Activated CD4-positive, alpha-beta memory T cell treated with anti-CD3 and anti-CD28 coated beads, Interleukin-2, amount 10 ng/mL, durations not matched to agents 7 days and 5 days (primary cell): ENCODE measurements at places on chromosomes 2 and 18. TPM values are rescaled to one million over a fixed set of nuclear protein-coding genes. Genes with fewer than 3 reads are reported as not detected.

Gene CACNB4
- total RNA-seq, result 0.30 TPM

Gene FBXO15
- 0.60 TPM for total RNA-seq

Gene SLC30A3
- total RNA-seq, result 0.45 TPM

Gene GALNT3
- 27.7 TPM for total RNA-seq

Gene CPLX4
- total RNA-seq, result not detected

- H3K27me3 ChIP-seq, result no peaks in the 10 kb centered on the region
- H3K27ac ChIP-seq, result no peak overlapping the region
- no peaks in the 10 kb centered on the region for H3K36me3 ChIP-seq
- DNase-seq, result peak; percentile 12
- H3K4me3 ChIP-seq, result no peak overlapping the region
These were observed 5.7 kb upstream of the GAL3ST2 start for GRCh38 chr2:241770936-241771285.

GRCh38 chr2:53210538-53210937, 557.1 kb upstream of the CHAC2 start:
- no peaks in the 10 kb centered on the region for H3K36me3 ChIP-seq
- DNase-seq, result no peak
- H3K4me3 ChIP-seq, result no peak overlapping the region
- no peaks in the 10 kb centered on the region for H3K27me3 ChIP-seq

DNA sequence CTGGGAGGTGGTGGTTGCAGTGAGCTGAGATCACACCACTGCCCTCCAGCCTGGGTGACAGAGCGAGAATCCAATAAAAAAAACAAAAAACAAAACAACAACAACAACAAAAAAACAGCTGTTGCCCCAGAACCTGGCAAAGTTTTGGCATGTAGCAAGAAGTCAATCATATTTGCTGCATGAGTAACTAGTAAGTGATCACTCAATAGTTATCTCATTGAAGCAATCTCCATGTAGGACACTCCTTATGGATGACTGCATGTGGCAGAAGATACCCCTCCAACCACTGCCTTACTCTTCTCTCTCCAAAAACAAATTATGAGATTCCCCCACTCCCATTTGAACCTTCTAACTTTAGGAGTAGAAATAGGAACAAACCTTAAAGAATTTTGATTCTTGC, 113.7 kb downstream of the TTC27 start:
- H3K27me3 ChIP-seq, result no peaks in the 10 kb centered on the region
- H3K4me3 ChIP-seq, result no peak overlapping the region
- DNase-seq, result no peak
- no peaks in the 10 kb centered on the region for H3K4me1 ChIP-seq
- H3K27ac ChIP-seq, result no peak overlapping the region

DNA sequence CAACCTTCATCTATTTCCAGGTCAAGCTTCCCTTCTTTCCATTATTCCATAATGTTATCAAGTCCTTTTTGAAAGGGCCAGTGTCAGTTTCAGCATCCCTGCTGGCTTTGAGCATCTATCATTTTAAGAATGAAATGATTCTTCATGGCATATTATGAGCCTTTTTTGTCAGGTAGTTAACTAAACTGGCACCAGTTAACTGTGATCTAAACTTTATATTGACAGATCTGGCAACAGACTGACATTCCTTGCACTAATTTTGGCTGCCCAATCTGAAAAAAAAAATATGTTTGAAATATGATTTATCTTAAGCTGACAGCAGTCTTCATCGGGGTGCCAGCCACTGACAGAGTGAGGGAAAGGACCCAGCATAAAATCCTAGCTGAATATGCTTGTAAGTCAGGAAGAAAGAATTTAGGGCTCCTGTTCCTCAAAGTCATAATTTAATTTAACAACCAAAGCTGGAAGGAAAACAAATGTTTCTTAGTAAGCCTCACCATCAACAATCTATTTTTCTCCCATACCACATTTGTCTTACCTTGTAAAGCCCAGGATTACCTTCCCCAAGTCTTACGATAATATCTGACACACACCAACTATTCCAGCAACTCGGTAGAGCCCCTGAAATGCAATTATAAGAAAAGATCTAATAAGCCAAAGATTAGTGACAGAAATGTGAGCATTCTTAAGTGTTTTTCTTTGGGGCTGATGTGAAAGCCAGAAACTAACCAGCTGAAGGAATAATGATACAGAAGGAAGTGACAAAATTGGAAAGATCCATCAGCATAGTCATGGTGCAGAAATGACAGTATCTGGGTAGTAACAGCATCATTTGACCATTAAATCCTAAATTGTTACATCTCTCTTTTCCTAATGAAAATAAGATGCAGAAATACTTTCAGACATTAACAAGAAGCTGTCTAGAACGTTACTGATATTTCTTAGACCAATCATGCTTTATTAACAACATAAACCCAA, 228.1 kb downstream of the RBM43 start:
- no peak overlapping the region for H3K4me3 ChIP-seq
- H3K36me3 ChIP-seq, result no peaks in the 10 kb centered on the region
- H3K27ac ChIP-seq, result no peak overlapping the region
- peaks cover 3% of the 10 kb centered on the region for H3K27me3 ChIP-seq

- H3K27me3 ChIP-seq, result no peaks in the 10 kb centered on the region
- no peak for DNase-seq
- H3K27ac ChIP-seq, result no peak overlapping the region
- no peaks in the 10 kb centered on the region for H3K36me3 ChIP-seq
These were observed 444.9 kb upstream of the MAP2 start for GRCh38 chr2:208978946-208979345.

DNA sequence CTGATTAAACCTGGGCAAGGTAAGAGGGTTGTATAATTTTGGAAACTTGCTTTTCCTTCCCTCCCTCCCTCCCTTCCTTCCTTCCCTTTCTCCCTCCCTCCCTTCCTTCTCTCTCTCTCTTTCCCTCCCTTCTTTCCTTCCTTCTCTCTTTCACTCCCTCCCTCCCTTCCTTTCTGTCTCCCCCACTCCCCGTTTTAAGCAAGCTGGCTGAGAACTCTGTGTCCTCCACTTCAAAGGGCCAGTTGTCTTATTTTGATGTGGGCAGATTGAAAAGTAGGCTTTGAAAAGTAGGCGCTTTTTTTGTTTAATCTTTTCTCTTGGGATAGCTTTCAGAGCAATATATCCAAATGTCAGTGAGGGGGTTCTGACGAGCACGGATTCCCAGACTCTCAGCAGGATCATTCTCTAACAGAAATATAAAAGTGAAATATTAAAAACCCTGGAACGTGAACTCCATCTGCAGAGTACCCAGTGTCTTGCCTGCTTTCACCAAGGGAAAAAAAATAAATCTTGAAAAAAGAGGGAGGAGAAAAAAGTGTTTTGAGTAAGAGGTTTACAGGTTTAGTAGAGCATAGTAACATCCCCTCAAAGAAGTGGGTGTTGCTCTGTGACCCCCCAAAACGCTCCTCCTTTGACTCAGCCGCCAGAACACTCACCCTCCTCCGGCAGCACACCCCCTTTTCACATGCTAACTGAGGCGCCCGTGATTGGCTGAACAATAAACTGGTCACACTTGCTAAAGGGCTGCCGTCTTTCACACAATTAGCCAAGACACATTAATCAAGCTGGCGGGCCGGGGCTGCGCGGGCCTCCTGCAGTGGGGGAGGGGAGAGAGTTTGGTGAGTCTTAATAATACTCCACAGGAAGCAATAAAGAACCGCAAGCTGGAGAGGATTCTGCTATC, 52.2 kb downstream of the CDK15 start:
- H3K4me1 ChIP-seq, result peaks cover 5% of the 10 kb centered on the region
- H3K36me3 ChIP-seq, result no peaks in the 10 kb centered on the region
- DNase-seq, result no peak
- no peak overlapping the region for H3K27ac ChIP-seq

DNA sequence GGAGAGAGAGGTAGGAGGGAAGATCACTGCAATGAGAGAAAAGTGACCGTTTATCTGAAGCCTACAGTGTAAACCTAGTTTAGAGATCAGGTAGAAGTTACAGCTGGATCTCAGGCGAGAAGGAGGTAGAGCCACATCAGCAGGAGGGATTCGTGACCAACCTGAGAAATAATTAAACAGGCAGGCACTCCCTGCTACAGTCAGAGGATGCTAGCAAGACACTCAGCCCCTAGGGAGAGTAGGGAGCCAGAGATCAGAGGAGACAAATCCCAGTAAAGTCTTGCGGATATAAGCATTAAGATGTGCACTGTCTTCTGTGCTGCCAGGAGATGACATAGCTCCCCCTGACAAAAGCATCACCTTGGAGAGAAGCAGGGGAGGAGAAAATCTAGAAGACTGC, 629.1 kb upstream of the SLC39A10 start:
- H3K4me3 ChIP-seq, result no peak overlapping the region
- no peak overlapping the region for H3K27ac ChIP-seq
- DNase-seq, result no peak
- no peaks in the 10 kb centered on the region for H3K36me3 ChIP-seq

- no peaks in the 10 kb centered on the region for H3K36me3 ChIP-seq
- no peak overlapping the region for H3K27ac ChIP-seq
These were observed 128.7 kb downstream of the CTIF start for GRCh38 chr18:48667276-48668254.

GRCh38 chr2:44954889-44955592, 13.5 kb downstream of the SIX3 start:
- no peaks in the 10 kb centered on the region for H3K36me3 ChIP-seq
- no peak overlapping the region for H3K4me3 ChIP-seq
- no peak overlapping the region for H3K27ac ChIP-seq
- peaks cover 24% of the 10 kb centered on the region for H3K4me1 ChIP-seq

DNA sequence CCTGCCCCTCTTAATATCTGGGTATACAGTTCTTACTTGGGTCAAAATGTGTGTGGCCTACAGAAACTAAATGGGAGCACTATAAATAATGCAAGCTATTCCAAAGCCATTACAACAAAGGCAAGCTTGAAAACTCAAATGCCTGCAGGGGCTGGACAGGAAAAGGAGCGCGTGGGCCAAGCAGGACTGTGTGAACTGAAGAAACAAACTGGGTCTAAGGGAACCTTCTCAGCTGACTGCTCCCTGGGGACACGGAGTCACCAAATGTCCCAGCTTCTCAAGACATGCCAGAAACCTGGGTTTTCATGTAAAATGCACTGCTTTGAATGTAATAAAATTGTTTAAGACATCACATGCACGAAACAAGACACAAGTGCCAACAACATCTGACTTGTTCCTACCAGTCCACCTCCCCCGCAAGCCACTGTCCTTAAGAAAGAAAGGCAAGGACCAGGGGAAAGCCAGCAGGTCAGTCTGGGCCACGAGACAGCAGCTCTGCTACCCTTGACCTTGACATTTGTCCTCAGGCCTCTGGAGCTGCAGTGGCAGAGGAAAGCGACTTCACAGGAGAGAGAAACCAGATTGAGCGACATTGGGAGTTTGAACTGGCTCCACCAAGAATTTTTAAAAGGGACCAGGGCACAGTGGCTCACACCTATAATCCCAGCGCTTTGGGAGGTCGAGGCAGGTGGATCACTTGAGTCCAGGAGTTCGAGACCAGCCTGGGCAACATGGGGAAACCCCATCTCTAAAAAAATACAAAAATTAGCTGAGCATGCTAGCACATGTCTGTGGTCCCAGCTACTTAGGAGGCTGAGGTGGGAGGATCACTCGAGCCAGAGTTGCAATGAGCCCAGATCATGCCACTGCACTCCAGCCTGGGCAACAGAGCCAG, 89.7 kb upstream of the SH3BP4 start:
- no peak for DNase-seq
- H3K36me3 ChIP-seq, result no peaks in the 10 kb centered on the region
- H3K4me1 ChIP-seq, result no peaks in the 10 kb centered on the region
- no peaks in the 10 kb centered on the region for H3K27me3 ChIP-seq
- H3K4me3 ChIP-seq, result no peak overlapping the region
